MG63 (cell line): ENCODE measurements at places on chromosomes 12 and 14.

- DNase-seq: no peak
Measured at GRCh38 chr14:36511981-36512584, 7.9 kb downstream of the NKX2-1 start.

DNA sequence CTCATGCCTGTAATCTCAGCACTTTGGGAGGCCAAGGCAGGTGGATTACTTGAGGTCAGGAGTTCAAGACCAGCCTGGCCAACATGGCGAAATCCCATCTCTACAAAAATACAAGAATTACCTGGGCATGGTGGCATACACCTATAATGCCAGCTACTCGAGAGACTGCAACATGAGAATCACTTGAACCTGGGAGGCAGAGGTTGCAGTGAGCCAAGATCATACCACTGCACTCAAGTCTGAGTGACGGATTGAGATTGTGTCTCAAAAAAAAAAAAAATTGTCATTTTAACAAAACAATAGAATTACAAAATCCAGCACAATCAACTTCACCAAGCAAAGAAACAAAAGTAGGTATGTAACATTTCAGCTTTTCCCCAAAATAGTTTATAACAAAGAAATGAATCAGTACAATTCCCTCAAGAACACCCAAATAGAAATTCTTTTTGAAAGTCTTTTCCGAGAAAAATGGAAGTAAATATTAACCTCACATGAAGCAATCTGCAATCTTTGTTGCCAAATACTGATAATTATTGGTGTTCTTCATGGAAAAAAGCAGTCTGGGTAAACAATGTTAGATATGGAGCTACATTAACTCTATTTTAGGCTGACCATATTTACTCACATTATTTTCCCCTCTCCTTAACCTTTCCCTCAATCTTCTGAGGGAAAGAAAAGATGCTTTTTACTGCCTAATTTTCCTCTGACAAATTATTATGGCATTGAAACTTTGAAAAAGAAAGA, 165.9 kb upstream of the ATF7IP start:
- DNase-seq: no peak

- peak; percentile 14 for DNase-seq
Measured at GRCh38 chr14:80996049-80996901, 40.9 kb downstream of the TSHR start.

- no peak for DNase-seq
Measured at GRCh38 chr14:20415782-20416206, 2.5 kb upstream of the TEP1 start.

DNA sequence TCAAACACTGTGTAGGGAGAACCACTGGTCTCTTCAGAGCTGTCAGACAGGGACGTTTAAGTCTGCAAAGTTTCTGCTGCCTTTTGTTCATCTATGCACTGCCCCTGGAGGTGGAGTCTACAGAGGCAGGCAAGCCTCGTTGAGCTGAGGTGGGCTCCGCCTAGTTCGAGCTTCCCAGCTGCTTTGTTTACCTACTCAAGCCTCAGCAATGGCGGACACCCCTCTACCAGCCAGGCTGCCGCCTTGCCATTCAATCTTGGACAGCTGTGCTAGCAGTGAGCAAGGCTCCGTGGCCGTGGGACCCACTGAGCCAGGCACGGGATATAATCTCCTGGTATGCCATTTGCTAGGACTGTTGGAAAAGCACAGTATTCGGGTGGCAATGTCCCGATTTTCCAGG, 24.6 kb upstream of the YBX3 start:
- no peak for DNase-seq

DNA sequence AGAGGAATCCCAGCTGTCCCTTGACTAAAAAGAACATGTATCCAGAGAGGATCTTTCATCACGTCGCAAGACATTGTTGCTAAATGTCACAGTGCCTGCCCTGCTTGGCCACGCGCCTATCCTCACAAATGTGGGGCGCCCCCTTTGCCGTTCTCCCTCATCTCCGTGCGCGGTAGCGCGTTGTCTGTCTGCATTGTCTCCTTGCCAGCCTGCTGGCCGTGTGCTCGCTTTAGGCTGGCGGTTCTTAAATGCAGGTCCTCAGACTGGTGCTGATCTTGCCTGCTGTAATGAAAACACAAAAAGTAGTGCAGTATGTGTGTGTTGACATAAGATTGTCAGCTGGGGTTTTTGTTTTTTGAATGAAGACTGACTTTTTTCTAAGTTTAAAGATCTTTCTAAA, 198.2 kb upstream of the RGS6 start:
- DNase-seq: no peak

DNA sequence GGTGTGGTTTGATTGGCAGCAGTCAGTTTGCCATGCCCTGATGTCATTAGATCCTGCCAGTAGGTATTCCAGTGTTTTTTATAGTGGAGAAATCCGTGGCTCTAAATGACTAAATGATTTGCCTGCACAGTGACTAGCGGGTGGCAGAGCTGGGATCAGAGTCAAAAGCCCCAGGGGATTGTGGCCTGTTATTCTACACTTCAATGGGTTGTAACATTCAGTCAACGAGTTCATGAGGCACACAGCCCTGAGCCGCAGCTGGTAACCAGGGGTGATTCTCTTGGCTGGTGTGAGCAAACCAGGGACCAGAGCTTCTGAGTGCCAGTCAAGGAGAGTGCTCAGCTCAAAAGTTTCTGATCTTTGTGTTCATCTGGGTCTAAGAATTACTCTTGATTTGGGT, 1.8 kb downstream of the MYH6 start:
- DNase-seq: no peak

GRCh38 chr14:76272774-76273173, 103.2 kb upstream of the ESRRB start:
- DNase-seq: no peak

- DNase-seq: peak; percentile 26
Measured at GRCh38 chr12:96500693-96501092, 11.3 kb downstream of the CFAP54 start.

GRCh38 chr14:68680541-68681051, 112.3 kb downstream of the ZFP36L1 start:
- no peak for DNase-seq

- no peak for DNase-seq
Measured at GRCh38 chr12:98856897-98857540, 211.9 kb downstream of the APAF1 start.

DNA sequence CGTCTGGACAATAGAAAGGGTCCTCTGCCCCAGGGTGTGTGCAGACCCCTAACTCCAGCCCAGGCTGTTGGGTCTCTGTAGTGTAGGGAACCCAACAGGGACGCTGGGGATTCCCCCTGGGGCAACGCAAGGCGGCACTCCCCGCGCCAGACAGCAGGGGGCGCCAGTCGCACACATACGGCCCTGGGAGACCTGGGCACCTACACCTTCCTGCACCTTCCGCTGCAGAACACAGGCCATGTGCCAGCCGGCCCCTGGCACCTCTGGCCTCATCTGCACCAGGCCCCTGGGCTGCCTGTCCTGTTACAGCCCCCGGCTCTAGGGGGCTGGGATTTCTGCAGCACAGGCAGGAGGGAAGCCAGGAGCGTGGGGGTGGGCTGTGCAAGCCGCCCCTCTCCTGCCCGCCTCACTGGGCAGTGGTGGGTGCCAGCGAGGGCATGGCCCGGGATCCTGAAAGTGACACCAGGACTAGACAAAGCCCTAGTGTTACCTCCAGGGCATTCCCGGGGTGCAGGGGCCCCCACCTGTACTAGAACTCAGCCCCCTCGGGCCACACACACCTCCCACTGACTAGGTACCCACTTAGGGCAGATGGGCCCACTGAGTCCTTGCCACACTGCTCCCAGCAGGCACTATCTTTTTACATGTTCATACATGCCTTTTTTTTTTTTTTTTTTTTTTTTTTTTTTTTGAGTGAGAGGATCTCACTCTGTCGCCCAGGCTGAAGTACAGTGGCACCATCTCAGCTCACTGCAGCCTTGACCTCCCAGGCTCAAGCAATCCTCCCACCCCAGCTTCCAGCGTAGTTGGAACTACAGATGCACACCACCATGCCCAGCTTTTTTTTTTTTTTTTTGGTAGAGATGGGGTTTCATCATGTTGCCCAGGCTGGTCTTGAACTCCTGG, 37.5 kb downstream of the CCNK start:
- peak; percentile 45 for DNase-seq

- DNase-seq: no peak
Measured at GRCh38 chr12:40017488-40017887, 88.4 kb downstream of the SLC2A13 start.

- peak; percentile 68 for DNase-seq
Measured at GRCh38 chr14:72559202-72559601, 334.7 kb downstream of the DPF3 start.

- DNase-seq: peak; percentile 69
Measured at GRCh38 chr12:57005980-57006808, at the start of gene ZBTB39. Gene ZBTB39 (minus strand): TSS chr12:57006546. CDS start chr12:57004917, 1,629 bp downstream.

DNA sequence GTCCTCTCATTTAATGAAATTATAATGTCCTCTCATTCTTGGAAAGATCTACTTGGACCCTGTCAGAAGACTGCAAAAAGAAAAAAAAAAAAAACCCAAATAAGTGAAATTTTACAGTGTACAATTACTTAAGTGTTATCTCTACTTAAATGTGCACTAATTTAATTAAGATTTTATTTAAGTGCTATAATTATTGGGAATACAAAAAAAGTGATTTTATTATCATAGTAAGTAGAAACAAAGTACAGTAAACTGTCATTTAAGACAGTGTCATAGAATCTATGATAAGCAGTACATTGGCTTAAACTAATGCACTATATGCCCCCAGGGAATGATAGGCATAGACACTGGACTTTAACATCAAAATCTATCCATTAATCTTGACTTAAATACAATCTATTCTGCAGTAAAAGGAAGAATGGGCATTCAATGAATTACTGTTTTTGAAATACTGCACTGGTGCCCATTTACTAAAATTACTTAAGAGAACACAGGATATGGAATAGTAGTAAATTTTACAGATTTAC, 23.3 kb downstream of the INSM2 start:
- DNase-seq: no peak

DNA sequence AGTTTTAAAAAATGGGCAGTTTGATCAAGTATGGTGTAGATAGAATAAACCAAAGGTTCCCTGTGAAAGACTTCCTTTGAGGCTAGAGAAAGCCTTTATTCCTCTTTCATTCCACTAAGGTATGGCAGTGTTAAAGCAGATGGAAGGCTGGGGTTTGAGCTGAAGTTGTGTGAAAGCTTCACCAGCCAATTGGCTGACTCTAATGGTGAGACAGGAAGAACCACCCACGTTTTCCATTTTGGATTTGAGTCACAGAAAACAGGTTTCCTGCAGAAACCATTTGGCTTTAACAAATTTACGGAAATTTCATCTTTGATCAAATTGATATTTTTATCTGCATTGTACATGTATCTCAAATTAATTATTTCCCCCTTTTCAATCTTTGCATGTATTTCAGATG, 455.0 kb downstream of the PCNX1 start:
- DNase-seq: no peak

DNA sequence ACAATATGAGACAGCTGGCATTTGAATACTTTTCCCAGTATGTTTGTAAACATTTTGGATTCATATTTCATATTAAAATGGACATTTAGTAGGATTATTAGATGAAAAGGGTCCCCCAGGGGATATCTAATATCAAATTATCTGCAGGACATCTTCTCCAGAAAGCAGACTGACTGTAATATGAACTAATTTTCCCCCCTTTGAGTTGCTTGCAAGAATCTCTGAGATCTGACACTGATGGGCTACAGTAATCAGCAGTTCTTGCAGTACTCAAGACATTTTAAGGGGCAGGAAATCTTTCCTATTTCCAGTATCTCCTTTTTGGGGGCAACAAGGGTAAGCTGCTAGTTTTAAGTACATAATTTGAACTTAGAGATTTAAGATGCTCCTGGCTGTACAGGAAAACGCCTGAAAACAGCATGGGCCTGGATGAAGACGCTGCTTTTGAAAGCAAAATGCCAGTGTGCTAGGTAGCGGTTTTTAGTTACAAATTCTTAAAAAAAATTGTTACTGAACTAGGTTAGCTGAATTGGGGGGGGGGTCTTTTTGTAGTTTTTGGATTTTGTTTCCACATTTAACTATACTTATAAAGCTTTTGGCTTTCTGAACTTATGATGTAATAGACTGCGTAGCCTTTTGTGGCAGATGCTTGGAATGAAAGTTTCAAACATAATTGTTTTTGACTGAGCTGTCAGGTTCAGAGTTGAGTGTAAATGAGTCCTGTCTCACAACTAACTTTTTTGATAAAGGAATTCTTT, 2.2 kb downstream of the FRMD6 start:
- no peak for DNase-seq

DNA sequence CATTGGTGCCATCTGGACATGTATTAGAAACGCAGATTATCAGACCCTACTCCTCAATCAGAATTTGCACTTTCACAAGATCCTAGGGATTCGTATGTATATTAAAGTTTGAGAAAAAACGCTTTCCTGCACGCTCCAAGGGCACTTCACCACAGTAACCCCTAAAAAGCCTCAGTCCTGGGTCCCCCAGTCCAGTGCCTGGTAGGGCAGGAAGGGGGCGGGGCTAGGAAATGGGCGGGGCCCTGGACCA, 369 bp downstream of the DEPDC4 start:
- no peak for DNase-seq

DNA sequence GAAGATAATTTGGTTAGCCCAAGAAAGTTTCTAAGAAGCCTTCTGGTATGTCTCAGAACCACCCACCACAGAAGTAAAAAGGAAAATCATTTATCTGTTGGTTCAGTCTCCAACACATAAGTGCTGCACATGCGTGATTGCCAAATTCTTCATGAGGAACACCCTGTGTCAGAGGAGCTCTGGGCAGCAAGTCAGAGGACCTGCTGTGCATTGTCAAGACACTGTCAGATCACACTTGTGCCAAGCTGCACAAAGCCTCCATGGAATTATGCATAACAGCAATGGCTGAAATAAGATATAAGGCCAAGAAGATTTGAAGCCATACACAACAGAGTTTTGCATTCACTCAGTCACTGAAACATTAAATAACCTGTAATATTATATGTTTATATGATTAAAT, 1304.7 kb upstream of the FLRT2 start:
- peak; percentile 26 for DNase-seq

DNA sequence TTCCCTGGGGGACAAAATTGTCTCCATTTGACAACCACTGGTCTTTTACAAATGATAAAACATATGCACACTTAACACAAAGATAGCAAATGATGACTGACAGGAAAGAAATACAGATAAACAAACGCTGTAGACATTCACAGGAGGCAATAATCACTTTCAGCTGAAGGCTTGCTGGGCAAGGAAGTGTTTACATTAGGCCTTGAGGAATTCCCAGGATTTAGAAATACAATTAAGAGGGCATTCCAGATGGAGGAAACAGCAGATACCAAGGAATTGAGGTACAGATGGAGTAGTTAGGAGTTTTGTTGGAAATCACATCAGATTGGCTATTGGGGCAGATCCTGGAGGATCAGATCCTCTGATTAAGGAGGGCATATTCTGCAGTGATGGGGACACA, 93.9 kb downstream of the DYRK2 start:
- DNase-seq: no peak
